HuH-7 (cell line): ENCODE measurements at places on chromosomes 4 and X.

- DNase-seq = no peak
These were observed 9.9 kb downstream of the PHEX start for GRCh38 chrX:22041907-22042530.

- peak; percentile 15 for DNase-seq
These were observed 113.4 kb upstream of the FAM241A start for GRCh38 chr4:112031712-112032328.

DNA sequence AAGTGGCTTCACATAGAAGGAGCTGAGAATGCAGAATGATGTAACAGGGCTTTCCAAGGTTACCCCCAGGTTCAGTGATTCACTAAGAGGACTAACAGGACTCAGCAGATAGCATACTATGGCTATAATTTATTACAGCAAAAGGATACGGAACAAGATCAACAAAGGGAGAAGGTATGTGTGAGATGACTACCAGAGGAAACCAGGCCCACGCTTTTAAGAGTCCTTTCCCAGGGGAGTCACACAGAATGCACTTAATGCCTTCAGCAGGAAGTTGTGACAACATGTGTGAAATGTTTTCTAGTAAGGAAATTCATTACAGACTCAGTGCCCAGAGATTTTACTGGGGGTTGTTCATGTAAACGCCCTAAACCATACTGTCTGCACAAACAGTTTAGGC, 373.6 kb upstream of the MAGEB2 start:
- DNase-seq = no peak

DNA sequence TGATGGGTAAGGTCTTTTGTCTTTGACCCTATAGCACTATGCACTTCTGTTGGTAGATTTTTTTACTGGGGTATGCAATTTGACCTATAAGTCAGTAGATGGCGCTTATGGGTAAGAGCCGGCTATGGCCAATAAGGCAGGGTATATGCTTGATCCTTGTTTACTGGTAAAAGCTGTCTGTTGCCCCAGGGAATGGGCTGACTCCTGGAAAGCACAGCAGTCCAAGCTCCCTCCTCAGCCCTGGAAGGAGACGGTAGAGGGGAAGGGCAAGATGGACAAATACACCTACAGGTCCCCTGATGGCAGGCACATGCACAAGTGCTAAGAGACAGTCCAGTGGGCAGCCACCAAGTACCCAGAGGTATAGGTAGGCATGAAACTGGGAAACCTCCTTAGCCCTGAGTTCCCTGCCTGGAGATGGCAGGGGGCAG, 63.7 kb downstream of the ADAMTS3 start:
- DNase-seq = peak; percentile 28

DNA sequence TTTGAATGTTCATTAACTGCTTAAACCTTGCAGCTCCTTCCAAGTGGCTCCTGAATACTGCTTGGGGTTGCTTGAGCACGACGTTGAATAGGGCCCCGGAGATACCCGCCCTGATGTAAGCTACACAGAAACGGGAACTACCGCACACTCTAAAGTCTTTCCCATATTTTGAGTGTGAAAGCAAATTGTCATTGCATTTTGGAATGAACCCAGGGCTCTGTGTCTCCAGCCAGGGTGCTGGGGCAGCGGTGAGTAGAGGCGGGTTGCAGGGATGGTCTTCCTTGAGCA, 59.4 kb upstream of the HELT start:
- DNase-seq = no peak
